ENCODE measurements at places on chromosomes 16 and 17.
A peak's percentile ranks its signal among the peaks of the same experiment; 100 is the strongest.

DNA sequence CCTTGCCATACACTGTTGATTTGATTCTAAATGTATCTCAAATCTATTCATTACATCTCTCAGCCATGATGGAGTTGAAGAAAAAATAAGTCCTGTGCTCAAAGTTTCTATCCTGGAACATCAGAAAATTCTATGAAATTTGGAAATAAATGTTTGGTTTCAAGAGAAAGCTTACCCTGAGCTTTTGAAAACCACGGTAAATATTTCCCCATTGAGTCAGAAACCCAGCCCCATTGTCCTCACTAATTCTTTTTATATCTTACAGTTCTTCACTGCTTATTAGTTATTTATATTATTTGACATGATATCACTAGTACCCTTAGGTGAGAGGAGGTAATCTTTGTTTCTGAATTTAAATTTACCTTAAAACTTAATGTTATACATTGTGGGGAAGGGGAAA, 128.5 kb downstream of the MRTFB start:
- DNase-seq = no peak

- no peak for DNase-seq
These were observed 497.8 kb upstream of the ZFHX3 start for GRCh38 chr16:73545755-73546154.

DNA sequence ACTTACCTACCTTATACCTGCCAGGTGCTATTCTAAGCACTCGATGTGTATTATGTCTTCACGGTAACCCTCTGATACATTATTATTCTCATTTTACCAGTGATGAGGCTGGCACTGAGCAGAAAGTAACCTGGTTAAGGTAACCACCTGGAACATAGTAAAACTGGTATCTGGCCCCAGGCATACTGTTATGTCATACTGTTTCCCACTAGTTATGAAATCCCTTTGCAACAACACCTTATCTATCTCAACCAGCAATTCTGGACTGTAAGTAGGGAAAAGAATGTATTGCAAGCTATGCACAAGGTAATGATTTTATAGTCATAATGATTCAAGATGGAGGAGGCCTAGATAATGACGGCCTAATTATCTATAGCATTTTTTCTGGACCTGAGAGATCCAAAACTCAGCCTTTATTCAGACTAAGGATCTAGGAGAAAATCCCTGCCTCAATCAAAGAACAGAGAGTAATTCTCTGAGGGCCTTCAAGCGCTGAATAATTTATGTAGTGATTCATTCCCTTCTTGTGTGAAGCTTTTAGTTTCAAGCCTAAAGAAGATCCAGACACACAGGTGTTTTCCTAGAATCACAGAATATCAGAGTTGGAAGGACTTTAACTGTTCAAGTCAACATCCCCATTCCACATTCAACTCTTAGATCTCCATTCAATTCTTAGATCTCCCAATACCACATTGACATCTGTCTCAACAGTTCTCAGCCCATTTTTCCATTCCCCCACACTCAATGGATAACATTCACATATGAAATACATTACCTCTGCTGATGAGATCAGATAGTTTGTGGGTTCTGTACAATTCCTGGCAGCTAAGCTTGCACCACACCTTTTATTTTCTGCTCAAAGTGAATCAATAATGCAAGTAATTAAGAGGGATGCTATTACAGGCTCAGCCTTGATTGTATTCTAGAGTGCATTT, 14.9 kb upstream of the MMD start:
- no peak for DNase-seq

DNA sequence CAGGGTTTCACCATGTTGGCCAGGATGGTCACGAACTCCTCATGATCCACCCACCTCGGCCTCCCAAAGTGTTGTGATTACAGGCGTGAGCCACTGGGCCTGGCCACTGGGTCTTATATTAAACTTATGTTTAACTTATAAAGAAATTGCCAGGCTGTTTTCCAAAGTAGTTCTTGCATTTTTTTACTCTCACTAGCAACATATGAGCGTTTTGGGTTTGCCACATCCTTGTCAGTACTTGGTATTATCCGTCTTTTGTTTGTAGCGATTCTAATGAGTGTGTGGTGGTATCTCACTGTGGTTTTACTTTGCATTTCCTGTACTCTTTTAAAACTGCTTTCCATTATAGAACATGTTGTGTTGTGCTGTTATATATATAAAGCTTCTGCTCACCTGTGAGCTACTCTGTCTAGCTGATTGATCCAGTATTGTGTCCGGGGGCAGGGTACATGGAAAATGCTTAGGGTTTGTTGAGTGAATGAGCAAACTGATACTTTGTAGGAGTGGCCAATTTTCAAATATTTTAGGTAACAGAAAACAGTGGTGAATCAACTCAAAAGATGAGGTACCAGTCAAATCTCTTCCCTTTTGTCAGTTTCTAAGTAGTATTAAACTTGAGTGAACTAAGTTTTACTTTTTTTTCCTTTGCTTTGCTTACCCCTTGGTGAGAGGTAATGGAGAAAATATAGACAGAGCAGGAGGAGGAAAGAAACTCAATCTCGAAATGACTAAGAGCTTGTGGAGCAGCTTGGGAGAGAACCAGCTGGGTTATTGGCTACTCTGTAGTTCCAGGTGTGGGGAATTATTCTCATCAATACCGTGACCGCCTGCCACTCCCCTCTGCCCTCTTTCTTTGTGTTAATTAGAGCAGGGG, 75.8 kb downstream of the PITPNC1 start:
- DNase-seq = no peak

- no peak for DNase-seq
These were observed 19.4 kb downstream of the CFDP1 start for GRCh38 chr16:75413951-75414350.

GRCh38 chr16:66427036-66427860, at the start of gene BEAN1:
TSS of gene BEAN1 (plus strand) at chr16:66427295. CDS start at chr16:66437677, 10,382 bp downstream.
- DNase-seq = no peak

DNA sequence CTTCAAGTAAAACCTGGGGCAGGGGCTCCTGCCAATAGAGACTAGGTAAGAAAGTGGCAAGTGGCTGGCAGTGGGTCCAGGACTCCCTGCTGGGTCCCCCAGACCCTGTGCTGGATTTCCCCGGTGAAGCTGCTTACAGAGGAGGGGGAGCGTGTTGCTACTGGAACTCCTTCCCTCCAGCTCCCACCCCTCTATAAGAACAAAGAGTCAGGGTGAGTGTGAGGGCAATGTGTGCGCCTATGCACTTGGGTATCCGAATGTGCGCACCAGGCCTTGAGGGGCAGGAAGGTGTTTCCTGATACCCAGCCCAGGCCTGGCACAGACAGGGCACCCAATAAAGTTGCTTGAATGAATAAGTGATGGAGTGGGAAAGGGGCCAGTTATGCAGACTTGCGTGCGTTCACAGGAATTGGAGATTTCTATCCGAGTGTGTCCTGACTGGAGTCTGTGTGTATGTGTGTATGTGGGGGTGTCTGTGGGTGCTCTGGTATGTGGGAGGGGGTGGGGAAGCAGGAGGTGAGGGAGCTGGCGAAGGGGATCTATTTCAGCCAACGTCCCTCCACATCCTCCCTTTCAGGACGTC, 11.7 kb downstream of the NEUROD2 start:
- DNase-seq = no peak

- DNase-seq = no peak
These were observed 117.7 kb downstream of the HS3ST3A1 start for GRCh38 chr17:13484020-13484419.

GRCh38 chr17:77494664-77495435, 354.1 kb downstream of the SEC14L1 start:
- DNase-seq = no peak

DNA sequence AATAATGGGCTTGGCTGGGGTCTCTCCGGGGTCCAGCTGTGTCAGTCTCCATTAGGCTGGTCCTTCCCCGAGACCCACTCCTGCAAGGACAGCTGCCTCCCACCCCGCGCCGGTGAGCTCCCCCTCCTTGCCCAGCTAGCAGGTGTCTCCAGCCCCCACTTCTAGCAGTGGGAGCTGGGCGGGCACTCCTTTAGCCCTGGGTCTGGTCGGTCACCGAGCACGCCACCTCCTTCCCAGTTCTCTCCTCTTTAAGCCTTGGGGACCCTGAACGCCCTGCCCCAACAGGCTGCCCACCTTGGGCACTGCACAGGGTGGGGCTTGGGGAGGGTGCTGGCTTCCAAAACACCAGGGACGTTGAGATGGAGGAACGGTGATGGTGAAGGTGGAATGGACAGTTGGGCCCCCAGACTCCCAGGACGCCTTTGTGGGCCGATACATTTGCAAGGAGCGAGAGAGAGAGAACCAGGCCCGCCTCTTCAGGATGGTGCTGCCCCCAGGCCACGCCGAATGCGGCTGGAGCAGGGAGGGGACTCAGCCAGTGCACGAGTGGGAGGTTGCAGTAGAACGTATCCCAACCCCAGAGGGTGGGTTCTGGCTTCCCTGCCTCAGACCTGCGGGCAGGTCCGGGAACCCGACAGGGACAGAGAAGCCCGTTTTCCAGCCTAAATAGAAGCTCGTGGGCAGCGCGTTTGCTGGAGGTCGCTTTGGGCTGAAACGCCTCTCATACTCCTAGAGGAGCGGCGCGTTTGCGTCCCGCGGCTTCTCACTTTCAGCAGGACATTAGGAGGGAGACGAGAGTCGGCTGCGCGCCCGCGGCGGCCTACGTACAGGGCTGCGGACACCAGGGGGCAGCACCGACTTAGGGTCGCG, 10.7 kb downstream of the TBX2 start:
- DNase-seq = peak; percentile 27

- no peak for DNase-seq
These were observed 108.6 kb upstream of the GOT2 start for GRCh38 chr16:58842746-58843145.

DNA sequence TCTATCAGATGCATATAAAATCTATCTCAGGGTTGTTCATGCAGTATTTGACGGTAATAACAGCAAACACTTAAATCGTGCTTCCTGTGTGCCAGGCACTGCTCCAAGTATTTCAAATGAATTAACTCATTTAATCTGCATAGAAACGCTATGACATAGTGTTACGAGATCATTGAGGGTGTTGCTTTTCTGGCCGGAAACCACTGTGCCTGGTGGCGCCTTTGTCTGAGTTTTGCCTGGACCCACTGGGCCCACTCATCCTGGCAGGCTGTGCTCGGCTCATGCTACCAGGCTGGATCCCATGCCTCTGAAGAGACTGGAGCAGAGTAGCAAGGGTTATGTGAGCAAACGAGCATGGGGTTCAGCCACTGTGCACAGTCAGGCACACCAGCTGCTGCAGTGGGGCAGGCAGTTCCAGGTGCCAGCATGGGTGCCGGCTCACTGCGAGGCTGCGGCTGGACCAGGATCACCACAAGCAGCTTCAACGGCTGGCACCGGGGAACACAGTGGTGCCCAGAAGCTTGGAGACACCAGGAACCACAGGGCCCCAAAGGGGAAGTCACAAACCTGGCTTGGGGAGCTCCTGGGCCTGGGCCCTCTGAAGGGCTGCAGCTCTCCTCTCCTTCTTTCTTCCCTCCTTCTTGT, 45.9 kb upstream of the CLEC19A start:
- no peak for DNase-seq

- no peak for DNase-seq
These were observed 871 bp downstream of the ABCA8 start for GRCh38 chr17:68954146-68954896.

DNA sequence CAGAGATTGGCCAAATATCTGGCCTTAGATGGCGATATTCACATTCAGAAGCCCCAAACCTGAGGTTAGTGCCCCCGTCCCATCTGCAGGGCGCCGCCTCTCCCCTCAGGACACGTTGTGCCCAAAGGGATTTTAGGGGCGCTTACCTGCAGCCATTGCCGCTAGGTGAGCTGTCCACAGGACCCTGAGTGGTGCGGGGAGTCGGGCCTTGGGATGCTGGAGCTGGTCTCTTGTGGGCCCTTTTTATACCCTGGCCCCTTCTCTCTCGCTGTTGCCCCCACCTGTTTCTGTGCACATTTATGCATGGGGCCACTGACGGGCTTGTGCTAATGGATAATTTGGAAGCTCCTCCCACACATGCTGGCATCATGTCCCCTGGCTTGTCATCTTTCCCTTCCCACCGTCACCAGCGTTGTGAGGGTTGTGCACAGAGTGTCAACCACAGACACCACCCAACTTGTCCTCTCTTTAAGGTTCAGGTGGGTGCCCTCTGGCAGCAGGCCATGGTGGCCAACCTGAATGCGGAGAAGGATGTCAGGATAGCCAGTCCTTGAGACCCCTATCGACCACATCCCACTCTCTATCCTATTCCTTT, at the start of gene CSHL1:
Gene CSHL1 (minus strand): TSS at position 218 of the 595 bp plus-strand sequence. CDS start 62 bp downstream, at position 156.
- no peak for DNase-seq

DNA sequence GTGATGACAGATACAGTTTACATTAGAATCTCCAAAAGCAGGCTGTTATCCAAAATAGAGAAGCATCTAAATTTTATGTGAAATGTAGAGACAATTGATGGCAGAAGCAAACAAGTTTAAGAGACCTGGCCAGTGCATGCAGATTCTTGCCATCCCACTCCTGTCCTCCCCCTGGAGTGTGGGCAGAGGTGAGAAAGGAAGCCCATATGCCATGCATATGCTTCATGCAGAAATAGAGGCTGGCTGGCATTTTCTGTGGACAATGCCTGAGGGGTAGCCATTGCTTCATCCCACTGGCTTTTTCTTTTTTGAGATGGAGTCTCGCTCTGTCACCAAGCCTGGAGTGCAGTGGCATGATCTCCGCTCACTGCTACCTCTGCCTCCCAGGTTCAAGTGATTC, 382.1 kb downstream of the RBFOX1 start:
- DNase-seq = no peak

- DNase-seq = no peak
These were observed 14.7 kb upstream of the TMEM220 start for GRCh38 chr17:10744501-10745000.

DNA sequence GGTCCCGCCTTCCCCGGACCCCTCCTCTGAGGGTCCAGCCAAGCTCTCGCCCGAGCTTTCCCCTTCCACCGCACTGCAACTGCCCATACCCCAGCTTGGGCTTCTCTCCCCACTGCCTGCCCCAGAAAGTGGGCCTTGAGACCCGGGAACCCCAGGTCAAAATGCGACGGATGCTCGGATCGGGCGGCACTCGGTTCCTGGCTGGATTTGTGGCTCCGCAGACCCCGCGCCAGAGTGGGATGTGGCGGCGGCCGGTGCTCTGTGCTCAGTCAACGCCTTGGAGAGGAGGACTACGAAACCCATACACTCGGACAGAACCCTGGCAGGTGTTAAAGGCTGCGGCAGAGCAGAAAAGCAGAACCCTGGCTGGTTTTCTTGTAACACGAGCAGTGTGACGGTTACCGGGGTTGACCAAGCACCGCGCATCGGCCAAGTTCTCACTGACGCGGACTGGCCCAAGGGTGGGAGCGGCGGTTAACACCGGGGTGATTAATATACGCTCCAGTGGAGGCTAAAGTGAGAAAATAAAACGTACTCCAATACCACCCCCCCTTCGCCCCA, 885 bp upstream of the SLFN13 start:
- DNase-seq = no peak

DNA sequence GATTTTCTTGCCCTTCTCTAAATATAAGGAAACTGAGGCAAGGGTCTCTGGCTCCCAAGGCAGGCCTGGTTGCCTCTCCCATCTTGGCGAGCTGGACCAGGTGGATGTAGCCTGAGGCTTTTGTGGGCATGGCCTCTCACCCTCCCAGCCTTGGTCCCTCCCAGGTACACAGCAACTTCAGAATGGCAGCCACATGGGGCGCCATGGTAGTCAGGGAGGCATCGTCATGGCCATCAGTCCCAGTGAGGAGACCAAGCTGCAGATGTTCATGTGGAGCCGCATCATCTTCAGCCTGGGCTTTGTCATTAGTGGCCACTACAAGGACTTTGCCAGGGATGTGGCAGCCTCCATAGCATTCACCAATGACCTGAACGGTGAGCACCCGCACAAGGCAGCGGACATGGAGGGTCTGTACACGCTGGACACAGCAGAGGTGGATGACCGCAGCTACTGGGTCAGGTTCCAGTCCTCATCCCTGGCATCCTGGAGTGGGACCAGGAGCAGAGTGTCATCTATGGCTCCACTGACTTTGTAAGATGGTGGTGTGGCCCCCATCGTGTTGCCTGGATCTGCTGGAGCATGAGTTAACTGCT, 165.8 kb upstream of the ZNF267 start:
- DNase-seq = no peak

Data from DMS153 (cell line).